ENCODE measurements at places on chromosomes 7 and 10.

- DNase-seq, result no peak
Measured at GRCh38 chr7:158828133-158829020, 932 bp downstream of the ESYT2 start.

GRCh38 chr7:16061011-16061410 lies 360.3 kb downstream of the CRPPA start:
- no peak for DNase-seq

DNA sequence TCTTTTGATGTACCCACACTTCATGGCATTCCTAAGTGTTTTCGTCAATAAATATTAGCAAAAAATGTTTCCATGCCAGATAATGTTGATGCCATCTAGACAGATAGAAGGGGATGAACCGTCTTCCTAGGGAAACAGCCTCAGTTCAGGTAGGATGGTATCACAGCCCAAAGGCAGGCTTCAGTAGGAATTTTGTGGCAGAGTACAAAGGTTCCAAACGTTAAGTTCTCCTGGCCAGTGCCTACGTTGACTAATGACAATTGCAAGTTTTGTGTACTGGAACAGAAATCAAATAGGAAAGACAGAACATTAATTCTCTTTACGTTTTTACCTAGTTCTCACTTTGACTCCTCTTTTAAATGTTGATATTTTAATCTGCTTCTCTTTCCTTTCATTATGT lies 75.0 kb downstream of the ZMYND11 start:
- no peak for DNase-seq

- DNase-seq, result no peak
Measured at GRCh38 chr10:100306861-100307260, 20.4 kb upstream of the BLOC1S2 start.

- no peak for DNase-seq
Measured at GRCh38 chr7:155527664-155528063, 18.7 kb downstream of the CNPY1 start.

DNA sequence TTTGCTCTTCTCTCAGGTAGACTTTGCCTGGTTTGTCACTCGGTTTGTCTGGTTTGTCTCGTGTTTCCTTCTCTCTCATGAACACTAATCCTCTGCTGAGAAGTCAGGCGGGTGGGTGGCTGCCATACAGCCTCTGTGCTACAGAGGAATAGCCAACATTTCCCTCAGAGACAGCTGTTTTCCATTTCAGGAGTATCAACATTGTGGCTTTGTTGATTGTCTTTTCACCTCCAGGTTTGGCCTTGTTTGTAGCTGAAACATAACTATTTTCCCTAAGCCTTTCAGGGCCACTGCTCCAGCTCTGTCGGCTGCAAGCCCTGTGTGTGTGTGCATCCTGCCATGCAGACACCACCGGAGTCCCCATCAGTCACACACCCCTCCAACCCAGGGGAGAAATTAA lies 122.8 kb downstream of the BAMBI start:
- DNase-seq, result no peak

- DNase-seq, result no peak
Measured at GRCh38 chr10:124587811-124588211, 126.2 kb downstream of the LHPP start.

GRCh38 chr10:116198676-116199035 lies 74.3 kb downstream of the GFRA1 start:
- DNase-seq, result no peak

DNA sequence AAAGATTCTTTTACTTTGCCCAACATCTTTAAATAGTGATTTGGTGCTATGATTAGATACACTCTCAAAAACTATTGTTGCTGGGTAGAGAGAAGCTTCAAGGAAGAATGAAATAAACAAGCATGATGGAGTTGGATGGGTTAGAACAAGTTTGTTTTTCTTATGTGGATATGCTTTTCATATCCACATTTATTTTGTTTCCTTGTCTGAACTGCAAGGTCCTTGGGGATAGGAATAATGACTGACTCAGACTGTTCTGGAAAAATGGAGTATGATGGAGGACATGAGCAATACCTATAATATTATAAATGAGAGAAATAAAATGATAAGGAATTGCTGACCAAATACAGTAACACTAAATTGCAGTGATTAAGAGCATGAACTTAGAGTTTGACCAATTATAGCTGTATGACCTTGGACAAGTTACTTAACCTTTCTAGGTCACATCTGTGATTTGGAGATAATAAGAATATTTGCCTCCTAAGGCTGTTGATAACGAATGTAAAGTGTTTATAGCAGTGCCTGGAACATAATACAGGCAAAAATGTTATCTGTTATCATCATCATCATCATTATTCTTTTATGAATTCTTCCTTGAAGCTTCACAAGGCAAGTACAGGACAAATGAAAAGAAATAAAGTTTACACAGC lies 847.5 kb downstream of the LRMDA start:
- DNase-seq, result no peak

DNA sequence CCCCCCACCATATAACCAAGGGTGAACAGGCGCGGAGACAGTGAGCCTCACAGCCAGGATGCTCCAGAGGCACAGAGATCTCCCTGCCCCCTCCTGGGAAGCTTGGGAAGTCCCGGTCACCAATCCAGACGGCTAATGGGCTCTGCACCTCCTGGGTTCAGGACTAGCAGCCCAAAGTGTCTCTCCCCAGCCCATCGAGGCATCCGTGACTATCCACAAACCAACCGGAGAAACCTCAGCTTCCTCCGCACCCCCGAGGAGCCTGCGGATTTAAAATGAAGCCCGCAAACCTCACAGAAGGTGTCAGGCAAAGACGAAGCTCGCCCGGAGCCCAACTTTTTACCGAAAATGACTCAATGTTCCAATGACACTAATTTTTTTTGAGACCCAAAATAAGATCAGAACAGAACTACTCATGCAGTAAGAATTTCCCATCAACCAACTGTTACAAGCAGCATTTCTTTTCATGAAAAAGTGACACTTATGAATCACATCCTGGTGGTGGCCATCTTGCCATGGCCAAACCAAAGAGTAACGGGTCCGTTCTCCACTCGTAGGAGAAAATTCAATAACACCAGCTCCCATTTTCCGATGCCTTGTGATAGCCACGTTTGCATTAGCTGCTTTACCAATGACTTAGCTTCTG lies 6.0 kb downstream of the PDGFA start:
- DNase-seq, result no peak

DNA sequence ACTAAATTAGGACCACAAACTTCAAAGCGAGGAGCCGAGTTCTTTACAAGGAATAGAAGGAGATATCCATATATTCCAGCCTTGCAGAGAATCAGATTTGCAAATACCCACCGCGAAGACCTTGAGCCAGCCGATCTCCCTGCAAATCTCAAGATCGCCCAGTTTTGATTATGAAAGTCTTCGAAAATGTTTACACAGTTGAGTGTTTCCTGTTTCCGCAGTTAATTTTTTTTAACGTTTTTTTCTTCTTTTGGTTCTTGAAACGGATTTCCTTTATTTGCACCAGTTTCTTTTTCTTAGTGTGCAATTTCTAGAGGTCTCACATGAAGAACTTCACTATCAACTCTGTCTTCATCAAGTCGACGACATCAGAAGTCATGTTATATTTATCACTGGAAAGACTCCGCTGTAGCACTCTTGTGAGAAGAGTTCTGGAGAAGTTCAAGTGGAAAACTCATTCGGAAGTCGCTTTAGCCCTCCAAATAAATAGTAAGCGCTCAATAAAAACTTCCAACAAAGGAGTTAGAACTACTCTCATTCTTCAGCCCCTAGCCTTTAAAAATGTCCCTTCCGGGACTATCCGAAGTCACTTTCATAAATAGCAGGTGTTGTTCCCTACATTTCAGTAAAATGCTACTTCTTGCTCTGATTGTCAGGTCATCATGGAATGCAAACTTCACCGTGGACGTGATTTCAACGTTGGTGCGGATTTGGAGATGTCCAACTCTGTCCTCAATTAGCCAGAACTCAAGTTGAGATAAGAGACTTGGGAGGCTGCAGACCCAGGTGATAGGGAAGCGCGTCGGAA lies 11.9 kb upstream of the SPAG6 start:
- no peak for DNase-seq

- DNase-seq, result no peak
Measured at GRCh38 chr10:127921075-127921752, 14.3 kb downstream of the PTPRE start.
